ENCODE measurements at places on chromosomes 7 and 10.
A peak's percentile ranks its signal among the peaks of the same experiment; 100 is the strongest.

GRCh38 chr10:125868372-125868975, 12.6 kb downstream of the DHX32 start:
- DNase-seq: peak; percentile 49

DNA sequence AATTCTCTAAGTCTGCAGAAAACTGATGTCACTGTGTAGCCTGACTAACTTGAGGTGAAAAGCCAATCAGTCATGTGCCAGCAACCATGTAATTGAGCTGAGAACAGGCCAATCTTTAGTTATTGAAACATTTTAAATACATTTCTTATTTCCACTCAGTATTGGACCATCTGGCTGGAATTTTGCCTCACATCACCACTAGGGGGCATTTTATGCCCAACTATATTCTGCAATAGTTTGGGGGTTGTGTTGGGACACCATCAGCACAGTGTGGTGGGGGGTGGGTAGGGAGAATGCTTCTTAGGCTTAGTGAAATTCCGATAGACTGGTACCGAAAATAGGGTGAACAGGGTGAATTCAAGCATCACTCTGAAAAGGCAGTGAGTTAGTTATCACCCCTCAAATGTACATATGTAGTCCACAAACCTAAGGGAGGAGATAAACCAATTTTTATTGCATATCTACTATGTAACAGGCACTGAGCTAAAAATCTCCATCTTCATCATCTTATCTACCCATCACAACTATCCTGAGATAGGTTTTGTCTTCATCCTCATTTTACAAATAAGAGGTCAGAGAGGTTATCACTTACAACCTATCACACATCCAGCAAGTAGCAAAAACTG, 17.8 kb downstream of the NPSR1 start:
- DNase-seq: no peak

DNA sequence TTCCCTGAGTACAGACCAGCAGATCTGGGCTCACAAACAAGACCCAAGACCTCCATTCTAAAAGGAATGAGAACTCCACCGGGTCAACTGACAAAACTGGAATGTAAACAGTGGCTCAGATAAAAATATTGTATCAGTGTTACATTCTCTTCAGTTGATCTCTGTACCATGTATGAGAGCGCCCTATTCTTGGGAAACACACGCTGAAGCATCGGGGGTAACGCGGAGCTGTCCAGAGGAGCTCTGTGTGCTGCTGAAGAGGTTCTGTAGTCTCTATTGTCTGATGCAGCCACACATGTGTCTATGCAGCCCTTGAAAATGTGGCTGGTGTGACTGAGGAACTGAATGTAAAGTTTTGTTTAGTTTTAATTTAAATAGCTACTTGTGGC, 39.7 kb downstream of the HIPK2 start:
- DNase-seq: peak; percentile 76

- no peak for DNase-seq
These were observed 985.9 kb upstream of the ZNF722 start for GRCh38 chr7:63012633-63013183.

DNA sequence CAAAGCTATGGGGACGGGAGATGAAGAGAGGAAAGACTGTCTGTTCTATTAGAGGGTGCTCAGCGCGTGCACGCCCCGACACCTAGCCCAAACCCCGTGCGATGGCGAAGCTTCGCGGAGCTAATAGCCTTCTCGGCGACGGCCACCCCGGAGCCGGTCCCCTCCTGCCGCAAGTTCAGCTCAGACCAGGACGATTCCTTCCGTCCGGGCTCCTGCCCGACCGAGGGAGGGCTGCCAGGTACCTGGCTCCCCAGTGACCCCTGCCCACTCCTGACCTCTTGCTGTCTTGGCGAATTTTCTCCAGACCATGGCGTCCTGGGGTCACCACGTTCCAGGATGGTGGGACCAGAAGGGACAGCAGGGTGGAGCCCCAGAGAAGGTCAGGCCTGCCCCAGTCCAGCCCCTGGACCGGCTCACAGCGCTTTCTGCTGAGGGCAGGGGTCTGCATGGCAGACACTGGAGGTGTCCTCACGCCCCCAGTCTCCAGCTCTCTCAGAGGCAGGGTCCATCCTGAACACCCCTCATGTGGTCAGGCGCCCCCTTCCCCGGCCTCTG, 36.7 kb downstream of the UNCX start:
- DNase-seq: no peak

DNA sequence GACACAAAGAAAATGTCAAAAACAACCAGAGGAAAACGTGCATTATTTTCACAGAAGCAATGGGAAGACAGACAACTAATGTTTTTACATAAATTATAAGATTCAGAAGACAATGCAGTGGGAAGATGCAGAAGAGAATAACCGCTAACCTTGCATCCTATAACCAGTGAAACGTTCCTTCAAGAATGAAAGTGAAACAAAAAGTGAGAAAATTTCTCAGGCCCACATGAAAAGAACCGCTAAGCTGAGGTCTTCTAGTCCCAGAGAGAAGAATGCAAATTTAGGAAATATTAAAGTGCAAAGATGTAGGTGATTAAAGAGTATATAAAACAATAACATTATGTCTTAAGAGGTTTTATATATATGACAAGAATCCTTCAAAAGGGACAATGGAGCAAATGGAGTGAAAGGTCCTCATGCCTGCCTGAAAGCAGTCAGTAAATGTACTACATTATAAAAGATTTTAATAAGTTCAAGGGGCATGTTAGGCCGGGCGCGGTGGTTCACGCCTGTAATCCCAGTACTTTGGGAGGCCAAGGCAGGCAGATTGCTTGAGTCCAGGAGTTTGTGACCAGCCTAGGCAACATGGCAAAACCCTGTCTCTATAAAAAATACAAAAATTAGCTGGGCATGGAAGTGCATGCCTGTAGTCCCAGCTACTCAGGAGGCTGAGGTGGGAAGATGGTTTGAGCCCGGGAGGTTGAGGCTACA, 43.1 kb upstream of the DDC start:
- DNase-seq: no peak

DNA sequence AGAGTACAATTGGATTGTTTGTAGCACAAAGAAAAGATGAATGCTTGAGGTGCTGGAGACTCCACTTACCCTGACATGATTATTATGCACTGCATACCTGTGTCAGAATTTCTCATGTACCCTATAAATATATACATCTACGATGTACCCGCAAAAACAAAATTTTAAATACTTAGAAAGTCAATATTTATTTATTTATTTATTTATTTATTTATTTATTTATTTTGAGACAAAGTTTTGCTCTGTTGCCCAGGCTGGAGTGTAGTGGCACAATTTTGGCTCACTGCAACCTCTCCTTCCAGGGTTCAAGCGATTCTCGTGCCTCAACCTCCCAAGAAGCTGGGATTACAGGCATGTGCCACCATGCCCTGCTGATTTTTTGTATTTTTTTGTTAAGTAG, 35.1 kb upstream of the EBF3 start:
- DNase-seq: no peak

DNA sequence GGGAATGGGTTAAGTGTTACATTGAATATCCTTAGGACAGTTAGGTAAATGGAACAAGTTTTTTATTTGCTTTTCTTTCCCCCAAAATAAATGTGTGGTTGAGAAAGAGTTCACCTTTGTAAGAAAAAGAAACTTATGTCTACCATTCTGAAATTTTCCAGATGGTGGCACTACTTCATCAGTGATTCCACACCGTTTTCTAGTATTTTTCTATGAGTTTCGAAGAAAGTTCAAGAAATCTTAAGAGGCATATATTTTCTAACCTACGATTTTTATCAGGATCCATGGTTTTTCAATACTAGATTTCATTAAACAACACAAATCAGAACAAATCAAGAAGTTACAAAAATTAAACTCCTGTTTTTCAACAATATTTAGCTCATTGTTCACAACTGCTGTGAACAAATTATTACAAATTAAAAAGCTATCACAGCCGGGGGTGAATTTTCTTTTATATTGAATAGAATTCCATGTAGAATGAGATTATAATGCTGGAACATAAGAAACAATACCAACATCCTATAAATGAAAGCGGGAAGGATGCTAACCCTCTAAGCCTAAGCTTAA, 163.1 kb upstream of the NPVF start:
- DNase-seq: peak; percentile 9
